Kasumi-1 (cell line): ENCODE measurements at places on chromosomes 4 and X.
A peak's percentile ranks its signal among the peaks of the same experiment; 100 is the strongest.

- DNase-seq = no peak
Observed at GRCh38 chr4:48307528-48307927, 33.8 kb upstream of the SLAIN2 start.

DNA sequence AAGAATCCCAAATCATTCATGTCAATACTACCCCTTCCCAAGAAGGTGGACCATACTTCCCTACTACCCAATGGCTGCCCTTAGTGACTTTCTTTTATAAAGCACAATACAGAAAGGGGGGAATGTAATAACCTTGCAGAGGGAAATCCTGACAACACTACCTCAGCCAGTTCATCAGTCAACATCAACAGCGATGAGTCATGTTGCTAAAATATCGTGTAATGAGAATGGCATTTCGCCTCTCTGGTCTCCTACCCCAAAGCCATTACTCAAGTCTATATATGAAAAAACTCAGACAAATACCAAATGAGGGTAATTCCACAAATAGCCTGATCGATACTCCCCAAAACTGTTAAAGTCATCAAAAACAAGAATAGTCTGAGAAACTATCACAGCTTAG lies 3.3 kb upstream of the MAGEA8 start:
- no peak for DNase-seq

DNA sequence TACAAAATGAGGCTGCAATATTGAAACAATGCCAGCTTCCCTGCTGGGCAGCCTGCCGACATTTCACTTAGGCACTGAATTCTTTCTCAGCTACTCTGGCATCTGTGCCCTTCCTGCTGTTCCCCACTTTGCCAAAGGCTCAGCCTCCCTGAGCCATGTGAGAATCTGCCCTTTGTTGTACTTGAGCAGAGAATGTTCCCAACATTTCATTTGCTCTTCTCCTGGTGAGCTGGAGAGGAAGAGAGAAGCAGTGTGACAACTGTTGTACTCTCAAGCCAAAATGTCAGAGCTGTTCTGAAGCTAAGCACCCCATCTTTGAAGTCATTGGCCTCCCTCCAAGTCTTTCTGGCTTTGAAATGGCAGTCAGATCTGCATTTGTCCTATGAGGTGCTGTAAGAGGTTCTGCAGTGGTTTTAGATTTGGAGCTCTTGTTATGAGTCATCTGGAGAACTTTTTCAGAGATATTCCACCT lies 32.5 kb downstream of the LANCL3 start:
- DNase-seq = no peak

DNA sequence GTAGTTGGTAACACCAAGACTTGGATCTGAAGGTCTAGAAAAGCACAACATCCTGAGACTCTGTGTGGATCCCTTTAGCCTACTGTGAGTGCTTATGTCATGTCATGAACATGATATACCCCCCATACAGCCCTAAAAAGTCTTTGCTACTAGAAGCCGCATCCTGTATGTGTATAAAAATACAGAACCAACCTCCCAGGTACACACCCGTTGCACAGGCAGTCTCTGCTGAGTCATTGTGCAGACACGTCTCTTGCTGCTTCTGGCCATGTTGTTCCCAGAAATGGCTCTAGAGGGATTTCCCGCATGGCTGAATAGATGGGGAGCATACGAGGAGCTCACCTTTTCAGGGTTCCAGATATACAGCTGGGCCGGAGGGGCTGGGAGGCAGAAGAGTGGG lies 93.3 kb downstream of the MAMLD1 start:
- DNase-seq = no peak

DNA sequence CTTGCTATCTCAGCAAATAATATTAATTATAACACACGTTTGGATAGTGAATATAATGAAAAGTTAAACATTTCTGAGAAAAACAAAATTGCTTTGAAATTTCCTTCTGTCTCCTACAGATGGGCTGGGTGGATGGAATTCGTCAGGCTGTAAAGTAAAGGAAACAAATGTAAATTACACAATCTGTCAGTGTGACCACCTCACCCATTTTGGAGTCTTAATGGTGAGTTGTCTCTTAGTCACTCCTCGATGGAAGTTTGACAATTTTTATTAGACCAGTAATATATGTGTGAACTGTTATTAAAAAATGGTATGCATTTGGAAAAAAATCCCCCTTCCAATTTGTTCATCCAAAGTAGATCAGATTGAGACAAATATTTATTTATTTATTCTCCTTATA lies 92.5 kb upstream of the BRS3 start:
- no peak for DNase-seq

- no peak for DNase-seq
Observed at GRCh38 chrX:29295987-29296680, 708.9 kb downstream of the IL1RAPL1 start.

- no peak for DNase-seq
Observed at GRCh38 chr4:175273995-175274753, 356.0 kb downstream of the ADAM29 start.

DNA sequence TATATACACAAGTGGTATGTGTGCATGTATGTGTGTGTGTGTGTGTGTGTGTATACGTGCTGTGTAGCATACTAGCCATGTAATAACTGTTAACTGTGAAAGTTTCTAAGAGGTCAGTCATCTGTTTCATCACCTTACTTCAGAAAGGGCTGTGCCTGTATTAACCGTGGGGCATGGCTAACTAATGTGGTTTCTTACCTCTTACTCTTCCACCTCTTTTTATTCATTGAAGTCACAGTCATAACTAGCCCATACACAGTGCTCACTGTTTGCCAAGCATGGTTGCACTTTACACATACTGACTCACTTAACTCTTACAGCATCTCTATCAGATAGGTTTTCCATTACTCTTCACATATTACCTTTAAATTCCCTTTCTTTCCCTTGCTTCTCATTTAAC lies 23.7 kb upstream of the LRAT start:
- DNase-seq = no peak

GRCh38 chr4:74266081-74266480 lies 42.2 kb upstream of the EPGN start:
- DNase-seq = no peak

DNA sequence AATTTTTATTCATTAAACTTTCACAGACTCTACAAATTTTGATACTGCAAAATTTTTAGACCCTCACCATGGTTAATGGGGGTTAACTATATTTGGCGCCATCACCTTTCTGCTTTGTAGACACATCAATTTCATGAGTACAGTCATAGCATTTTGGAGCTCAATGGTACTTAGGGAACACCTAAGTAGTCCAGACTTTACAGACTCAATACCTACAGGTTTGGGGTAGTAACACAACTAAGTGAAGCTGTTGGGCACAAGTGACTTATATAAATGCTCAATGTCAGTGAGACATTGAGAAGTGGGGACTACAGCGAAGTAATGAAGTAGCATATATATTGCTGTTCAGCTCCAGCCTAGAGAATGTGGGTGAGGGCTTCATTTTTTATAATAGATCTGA lies 7.5 kb downstream of the GPRIN3 start:
- DNase-seq = no peak

DNA sequence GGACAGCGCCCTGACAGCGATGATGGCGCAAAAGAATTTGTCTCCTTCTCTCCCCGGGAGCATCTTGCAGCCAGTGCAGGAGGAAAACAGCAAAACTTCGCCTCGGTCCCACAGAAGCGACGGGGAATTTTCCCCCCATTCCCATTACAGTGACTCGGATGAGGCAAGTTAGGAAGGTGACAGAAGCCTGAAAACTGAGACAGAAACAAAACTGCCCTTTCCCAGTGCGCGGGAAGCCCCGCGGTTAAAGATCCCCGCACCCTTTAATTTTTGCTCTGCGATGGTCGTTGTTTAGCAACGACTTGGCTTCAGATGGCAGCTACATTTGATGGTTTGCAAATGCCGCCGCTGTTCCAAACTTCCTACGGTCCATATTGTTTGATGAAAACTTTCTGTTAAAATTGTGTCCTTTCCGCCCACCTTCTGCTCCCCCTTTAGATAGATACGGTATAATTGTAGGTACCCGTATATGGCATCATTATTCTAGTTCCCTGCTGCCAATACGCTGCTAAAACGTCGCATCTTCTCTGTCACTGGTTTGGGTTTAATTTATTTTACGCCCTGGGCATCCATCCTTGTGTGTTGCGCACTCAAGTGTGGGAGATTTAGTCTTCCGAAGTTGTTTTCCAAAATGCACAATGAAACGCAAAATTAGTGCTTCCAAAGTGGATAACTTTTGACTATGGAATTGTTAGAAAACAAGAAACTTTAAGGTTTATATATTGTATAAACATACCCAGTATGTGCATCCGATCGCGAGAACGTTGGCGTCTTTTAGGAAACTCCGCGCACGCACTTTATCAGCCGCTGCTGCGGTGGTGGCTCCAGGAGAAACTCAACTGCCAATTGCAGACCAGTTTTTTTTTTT lies 1.5 kb downstream of the ATOH1 start:
- no peak for DNase-seq

- DNase-seq = no peak
Observed at GRCh38 chrX:12685541-12685940, 105.7 kb upstream of the PRPS2 start.

DNA sequence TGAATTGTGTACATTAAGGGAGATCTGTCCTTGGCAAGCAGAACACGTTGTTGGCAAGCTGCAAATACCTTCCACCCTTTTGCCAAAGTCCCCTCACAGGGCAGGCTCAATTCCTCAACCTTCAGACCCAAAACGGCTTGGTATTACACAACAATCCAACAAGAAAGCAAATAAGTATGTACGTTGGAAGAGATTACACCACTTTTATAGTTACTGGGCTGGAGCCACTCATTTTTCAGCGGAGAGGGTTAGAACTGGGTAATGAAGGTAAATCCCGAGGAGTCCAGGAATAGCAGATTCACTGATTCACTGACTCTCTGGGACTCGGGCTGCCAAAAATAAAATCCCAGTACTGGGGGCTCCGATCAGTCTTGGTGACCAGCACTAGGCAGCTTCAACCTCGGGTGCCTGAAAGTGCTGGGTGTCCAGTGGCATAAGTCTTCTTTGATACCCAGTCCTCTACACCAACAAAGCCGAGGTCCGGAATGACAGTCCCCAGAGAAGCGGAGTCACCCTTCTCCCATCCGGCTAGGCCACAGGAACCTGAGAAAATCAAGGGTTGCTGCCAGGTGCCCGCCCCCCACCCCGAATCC lies 587 bp downstream of the TIMM8A start:
- DNase-seq = no peak

DNA sequence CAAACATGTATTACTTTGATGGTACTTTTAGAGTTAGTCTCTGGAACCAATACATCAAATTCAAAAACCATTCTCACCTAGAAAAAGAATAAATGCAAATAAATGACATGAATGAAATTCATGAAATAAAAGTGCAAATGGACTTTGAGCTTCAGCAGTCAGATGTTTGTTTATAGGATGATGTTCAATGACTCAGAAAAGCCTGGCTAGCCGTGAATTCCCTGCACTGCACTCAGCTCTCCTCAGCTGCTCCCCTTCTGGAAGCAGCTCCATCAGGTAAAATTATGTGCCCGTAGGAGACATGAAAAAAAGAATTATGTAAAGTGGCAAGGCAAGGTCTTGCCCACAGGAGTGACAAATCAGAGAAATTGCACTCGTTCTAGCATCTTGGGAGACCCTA lies 390.6 kb downstream of the GPM6A start:
- DNase-seq = no peak

DNA sequence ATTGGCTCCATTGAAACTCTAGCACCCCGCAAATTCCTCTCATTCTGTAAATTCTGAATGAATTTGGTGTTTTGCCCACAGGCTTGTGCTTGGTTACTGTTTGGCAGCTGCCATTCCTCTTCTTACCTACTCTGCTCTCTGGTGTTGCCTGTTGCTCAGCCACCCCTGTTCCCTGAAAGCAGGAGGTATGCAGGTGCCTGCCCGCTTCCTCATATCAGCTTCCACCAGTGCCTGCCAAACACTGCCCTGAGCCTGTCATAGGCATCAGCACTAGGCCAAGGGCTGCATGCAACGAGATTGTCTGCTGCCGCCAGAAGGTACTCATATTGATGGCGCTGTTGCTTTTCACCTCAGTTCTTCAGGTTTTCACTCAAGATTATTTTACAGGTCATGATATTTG lies 978.1 kb downstream of the C4orf33 start:
- no peak for DNase-seq

GRCh38 chrX:49910344-49910743 lies 12.1 kb upstream of the CLCN5 start:
- DNase-seq = no peak

DNA sequence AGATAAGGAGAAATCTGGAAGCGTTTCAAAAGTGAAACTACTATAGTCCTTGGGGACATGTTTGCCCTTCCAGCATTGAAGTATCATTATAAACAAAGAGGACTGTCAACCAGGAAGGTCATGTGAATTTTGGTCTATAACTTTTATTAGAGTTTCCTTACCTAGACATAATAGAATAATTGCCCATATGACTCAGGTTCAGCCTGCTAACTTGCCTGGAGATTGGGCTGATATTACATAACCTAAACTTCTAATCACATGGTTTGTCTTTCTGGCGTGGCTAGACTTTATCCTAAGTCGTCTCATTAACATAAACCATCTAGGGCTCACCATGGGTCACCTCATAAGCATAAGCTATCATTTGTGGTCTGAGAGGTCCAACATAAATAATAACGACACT lies 775.9 kb downstream of the CENPC start:
- no peak for DNase-seq

- DNase-seq = no peak
Observed at GRCh38 chrX:32873786-32874185, 337.6 kb downstream of the DMD start.

- no peak for DNase-seq
Observed at GRCh38 chr4:1321486-1321885, 25.5 kb upstream of the UVSSA start.

DNA sequence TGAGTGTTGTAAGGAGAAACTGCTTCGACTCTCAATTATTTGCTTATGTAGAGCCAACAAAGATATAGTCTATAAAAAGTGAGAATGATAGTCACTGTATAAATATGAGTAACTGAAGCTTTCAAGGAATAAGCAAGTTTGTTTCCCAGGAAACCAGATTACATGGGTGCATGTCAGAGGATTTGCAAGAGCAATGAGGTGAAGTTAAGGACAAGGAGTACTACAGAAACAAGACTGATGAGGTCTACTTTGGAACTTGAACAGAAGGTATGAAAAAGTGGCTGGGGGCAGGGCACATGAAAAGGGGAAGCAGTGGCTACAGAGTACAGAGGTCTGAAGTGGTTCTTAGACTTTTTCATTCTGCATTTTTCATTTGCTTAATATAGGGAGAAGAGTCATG lies 321.0 kb upstream of the CXXC4 start:
- peak; percentile 45 for DNase-seq

DNA sequence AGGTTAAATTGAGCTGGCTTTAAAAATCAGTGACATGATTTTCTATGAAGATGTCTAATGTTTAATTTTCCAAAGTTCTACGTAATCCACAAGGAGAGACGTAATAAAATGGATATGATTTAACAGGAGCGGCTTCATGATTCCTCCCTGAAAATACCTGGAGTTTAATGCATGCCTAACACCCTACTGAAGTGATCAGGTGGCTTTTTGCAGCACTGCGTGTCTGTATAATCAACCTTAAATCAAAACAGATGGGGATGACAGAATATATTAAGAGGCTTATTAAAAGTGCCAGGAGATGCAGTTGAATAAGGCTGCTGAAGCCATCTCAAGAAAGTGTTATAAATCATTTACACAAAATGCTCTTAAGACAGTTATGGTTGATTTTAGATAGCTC lies 112.4 kb upstream of the TLR3 start:
- no peak for DNase-seq
